Erythroblast (primary cell): ENCODE measurements at places on chromosomes 11 and 22.

GRCh38 chr11:70628855-70629844 is 230.8 kb downstream of the CTTN start:
- DNase-seq: no peak

- peak; percentile 58 for DNase-seq
Measured at GRCh38 chr11:118928870-118929500, 3.3 kb upstream of the BCL9L start.

DNA sequence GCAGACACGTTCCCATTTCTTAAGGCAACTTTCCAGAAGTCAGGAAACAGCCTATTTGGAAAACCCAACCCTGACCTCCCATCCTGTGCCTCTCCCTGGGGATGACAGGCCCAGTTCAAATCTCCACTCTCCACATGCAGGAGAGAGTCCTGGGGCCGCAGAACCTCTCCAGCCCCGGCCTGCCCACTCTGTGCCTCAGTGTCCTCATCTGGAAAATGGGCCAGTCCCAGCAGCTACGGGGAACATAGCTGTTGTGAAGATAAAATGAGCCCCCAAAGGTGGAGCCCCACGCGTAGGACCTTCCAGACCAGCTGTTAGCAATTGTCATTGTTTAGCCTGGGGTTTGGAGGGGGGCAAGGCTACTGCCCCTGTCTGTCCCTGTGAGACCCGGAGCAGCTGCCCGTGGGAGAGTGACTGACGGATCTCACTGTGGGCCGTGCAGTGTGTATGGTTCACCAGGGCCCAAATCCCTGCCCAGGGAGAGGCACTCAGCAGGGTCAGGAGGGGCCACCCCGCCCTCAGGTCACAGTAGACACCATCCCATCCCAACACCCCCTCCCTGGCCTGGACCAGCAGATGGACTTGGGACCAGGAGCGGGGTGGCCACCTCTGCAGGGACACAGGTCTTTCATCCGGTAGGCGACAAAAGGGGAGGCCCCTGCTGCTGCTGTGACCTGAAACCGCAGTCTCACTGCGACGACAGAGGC is 145.9 kb downstream of the CTTN start:
- DNase-seq: no peak

GRCh38 chr11:69443968-69444364 is 37.5 kb upstream of the LINC01488 start:
- no peak for DNase-seq

- no peak for DNase-seq
Measured at GRCh38 chr11:111983187-111983986, 41.8 kb upstream of the DLAT start.

DNA sequence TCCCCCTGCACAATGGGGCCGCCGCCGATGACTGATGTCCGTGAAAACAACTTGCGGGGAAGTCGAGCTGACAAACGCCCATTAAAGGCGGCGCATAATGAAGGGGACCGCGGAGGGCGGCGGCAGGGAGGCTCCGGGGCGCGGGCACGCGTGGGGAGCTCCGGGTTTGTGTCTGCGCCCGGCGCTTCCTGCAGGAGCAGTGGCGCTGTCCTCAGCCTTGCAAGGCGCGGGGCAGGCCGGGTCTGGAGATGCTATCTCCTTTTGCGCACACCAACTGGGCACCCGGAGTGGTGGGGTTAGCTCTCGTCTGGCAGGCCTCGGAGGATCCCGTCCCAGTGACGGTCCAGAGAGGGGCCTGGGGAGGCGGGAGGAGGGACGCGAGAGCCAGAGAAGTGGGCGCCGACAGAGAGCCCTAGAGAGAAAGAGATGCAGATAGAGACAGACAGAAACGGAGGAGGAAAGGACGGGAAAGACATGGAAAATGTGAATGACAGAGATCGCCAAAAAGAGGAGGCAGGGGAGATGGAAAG is 390 bp upstream of the FGF3 start:
- DNase-seq: no peak

- DNase-seq: no peak
Measured at GRCh38 chr11:34481307-34481706, 32.3 kb downstream of the ELF5 start.

- DNase-seq: no peak
Measured at GRCh38 chr11:35587972-35588371, 30.3 kb upstream of the FJX1 start.

DNA sequence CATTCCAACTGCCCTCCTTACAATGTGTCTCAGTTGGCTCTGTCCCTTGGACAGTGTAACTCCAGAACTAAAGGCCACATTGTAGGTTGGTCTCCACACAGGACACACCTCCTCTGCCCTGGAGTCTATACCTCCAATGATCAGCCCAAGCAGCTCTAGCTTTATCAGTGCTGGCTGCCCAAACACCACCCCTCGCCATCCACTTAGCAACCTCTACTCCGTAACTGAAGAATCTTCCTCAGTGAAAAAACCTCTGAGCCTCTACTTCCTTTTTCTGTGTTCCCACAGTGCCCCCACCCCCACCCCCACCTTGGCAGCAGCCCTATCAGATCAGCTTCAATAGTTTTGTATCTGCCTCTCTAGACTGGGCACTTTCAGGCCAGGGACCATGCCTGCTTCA is 33.4 kb downstream of the SERPINH1 start:
- DNase-seq: peak; percentile 48

DNA sequence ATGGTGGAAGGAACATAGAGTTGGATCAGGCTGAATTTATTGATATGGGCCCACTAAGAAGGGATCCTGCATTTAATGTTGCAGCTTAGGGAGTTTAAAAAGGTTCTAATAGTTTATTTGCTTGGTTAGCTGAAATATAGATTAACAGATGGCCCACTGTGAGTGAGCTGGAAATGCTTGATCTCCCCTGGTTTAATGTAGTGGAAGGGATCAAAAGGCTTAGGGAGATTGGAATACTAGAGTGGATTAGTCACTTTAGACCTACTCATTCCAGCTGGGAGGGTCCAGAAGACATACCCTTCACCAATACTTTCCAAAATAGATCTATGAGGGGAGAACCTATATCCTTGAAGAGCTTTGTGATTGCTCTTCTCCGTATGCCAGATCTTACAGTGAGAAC is 130.1 kb upstream of the ZC3H12C start:
- DNase-seq: no peak

- DNase-seq: no peak
Measured at GRCh38 chr11:132046288-132046865, 676.0 kb downstream of the NTM start.

DNA sequence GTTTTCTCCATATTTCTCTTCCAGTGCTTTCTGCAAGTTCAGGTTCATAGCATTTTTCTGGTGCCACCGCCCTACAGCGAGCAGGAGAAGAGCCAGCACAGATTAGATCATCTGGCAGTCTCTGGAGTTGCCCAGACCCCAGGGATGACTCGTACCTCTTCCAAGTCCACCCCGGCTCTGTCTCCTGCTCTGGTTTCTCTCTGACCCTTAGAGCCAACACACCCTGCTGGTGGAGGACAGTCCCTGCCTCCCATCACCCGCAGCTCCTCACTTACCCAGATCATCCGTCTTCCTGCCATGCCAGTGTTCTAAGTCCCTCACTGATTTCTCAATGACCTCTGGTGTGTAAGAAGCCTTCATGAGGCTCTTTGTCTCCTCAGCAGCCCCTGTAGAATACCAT is 28.0 kb downstream of the TST start:
- peak; percentile 42 for DNase-seq

- DNase-seq: no peak
Measured at GRCh38 chr11:122230385-122230755, 114.4 kb upstream of the BLID start.

DNA sequence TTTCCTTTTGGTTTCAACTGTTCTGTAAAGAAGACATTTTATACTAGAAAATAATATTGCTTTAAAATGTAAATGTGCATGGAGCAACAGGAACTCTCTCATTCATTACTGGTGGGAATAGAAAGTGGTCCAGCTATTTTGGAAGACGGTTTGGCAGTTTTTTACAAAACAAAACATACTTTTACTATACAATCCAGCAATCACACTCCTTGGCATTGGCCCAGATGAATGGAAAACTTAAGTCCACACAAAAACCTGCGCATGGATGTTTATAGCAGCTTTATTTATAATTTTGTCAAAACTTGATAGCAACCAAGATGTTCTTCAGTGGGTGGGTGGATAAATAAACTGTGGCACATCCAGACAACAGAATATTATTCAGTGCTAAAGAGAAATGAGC is 49.9 kb upstream of the SEPTIN5 start:
- no peak for DNase-seq

- DNase-seq: no peak
Measured at GRCh38 chr22:49113758-49114157, 713.9 kb downstream of the BRD1 start.

DNA sequence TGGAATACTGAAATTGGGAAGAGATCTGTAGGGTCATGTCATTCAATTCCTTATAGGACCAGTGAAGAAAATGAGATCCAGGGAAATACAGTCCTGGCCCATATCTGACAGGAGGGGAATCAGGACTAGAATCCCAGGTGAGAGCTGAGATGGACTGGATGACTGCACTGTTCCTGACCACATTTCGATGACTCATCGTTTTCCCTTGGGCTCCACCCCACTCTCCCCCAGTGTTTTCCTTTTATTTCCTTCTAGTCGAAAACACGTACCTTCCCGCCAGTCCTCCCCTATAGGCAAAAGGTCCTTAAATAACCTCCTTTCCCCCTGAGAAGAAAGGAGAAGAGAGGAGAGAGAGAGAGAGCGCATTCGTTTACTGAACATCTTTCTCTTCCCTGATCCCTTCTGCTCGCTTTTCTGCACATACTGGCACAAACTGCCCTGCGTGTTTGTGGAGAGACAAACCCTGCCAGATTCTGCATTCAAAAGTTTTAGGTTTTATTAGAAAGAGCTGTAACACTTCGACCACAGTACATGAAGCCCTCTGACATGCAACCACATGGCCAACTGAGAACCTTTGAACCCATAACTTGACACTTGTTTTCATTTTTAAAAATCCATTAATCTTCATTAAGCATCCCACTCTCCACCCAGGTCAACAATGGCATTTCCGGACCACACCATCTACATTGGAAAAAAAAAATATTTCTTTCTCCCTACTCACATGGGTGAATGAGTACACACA is 565.7 kb downstream of the METTL15 start:
- no peak for DNase-seq

- no peak for DNase-seq
Measured at GRCh38 chr22:29167032-29167911, 38.4 kb upstream of the EMID1 start.

GRCh38 chr11:116560589-116560988 is 212.2 kb downstream of the BUD13 start:
- DNase-seq: no peak

DNA sequence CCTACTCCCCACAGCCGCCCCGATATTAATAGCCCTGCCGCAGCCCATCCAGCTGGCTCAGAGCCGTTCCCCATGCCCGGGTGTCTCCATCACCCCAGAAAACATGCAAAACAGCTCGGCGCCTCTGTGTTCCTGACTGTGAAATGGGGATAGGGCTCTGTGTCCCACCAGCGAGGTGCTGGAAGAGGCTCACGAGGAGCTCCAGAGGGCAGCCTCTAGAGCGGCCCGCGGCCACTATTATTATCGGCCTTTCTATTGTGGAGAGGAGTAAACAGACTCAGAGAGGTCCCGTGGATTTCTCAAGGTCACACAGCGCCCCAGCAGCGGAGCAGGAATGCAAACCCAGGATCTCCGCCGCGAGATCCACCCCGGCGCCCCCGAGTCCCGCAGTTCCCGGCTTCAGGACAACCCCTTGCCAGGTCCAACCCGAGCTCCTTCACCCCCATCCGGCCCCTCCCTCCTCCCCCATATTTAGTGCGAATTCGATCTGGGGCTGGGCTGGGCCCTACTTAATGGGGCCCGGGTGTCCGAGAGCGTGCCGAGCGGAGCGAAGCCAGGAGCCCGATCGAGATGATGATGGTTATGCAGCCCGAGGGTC is at the start of gene ACTN3:
TSS of gene ACTN3 (plus strand) at position 536 of the 598 bp plus-strand sequence. CDS start at position 571, 35 bp downstream.
- DNase-seq: no peak

GRCh38 chr11:4068962-4069361 is 25.6 kb upstream of the RRM1 start:
- DNase-seq: no peak

GRCh38 chr22:19755145-19755710 is 5.3 kb upstream of the TBX1 start:
- DNase-seq: no peak

- DNase-seq: no peak
Measured at GRCh38 chr11:89660234-89660633, 49.9 kb upstream of the TRIM77 start.

DNA sequence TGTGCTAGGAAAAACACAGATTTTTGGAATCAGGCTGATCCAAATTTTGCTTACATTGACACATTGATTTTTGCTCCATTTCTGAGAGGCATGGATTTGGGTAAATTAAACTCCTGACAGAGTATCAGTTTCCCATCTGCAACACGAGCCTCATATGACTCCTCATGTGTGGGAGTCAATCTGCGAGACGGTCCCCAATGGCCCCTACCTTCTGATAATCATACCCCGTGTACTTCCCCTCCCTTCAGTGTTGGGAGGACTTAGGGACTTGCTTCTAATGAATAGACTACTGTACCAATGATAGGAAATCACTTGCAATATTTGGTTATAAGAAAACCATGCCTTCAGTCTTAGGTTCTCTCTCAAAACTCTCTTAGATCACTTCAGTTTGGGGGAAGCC is 302.7 kb downstream of the ETS1 start:
- DNase-seq: no peak

DNA sequence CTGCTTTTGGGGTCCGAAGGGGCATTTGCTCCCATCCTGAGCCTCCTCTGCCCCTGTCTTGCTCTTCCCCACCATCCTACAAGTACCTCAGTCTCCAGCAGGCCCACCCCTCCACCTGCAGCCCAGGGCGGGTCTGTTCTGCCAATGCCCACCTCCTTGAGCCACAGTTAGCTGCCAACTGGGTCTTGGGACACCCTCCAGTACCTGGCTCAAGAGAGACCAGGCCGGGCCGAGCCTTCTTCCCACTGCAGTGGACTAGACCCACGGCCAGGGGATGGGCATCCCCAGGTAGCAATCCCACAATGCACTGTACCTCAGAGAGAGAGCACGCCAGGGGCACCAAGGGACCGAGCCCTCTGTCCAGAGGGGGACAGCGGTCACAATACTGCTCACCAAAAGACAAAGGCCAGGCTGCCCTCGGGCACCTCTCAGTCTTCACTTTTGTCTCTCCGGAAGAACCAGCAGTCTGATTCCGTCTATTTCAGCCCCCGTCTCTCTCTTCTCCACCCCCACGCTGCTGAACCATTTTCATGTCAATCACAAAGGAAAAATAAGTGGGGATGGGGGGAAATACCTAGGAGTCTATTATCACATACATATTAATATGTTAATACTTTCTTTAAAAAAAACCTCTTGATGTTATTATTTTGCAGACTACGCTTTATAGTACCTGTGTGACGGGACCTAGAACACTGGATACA is 51.7 kb downstream of the SYT13 start:
- DNase-seq: no peak

DNA sequence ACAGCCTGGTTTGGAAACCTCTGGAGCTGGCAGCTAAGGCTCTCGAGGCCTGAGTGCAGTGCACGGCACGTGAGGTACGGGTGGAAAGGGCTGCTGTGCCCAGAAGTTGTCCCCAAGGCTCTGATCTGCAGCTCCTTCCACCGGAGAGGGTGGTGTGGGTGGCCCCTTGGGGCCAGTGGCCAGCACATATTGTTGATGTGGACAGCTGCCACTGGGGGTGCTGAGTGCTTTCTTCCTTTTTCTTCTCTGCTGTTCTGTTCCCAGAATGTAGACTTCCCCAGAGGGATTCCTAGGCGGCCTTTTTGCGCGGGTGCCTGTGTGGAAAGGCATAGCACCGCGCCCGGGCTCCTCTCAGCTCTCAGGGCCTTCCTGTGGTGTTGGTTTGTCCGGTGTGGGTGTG is 1476.5 kb downstream of the TBC1D22A start:
- no peak for DNase-seq
